Myocyte (in vitro differentiated cells): ENCODE measurements at places on chromosomes 16 and 17. TPM values are rescaled to one million over a fixed set of nuclear protein-coding genes. Genes with fewer than 3 reads are reported as not detected.

HS3ST3A1 gene
- total RNA-seq, result 6.5 and 9.7 TPM in 2 replicates

DNA sequence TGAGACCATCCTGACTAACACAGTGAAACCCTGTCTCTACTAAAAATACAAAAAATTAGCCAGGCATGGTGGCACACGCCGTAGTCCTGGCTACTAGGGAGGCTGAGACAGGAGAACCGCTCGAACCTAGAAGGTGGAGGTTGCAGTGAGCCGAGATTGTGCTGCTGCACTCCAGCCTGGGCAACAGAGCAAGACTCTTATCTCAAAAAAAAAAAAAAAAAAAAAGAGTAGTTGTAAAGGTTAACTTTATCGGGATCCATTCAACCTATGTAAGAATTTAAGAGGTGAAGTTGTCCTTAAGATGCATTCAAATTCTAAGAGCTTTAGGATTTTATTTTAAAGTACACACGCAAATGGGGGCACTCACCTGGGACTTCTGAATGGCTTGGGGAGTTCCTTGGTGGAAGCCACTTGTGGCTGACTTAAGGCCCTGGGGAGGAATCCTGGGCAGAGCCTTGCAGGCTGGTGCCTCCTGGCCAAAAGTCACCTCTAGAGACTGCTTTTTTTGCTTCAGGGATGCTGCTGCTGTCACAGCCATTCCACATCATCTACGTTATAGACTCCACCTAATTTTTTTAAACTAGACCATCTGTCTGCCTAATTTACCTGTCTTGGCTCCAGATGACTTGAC lies 3.3 kb downstream of the CTCF start:
- DNase-seq, result no peak

ITGB3 gene
- 1.5 and 3.5 TPM in 2 replicates for total RNA-seq

- DNase-seq, result no peak
Observed at GRCh38 chr17:20944014-20944865, 98.6 kb downstream of the USP22 start.

DNA sequence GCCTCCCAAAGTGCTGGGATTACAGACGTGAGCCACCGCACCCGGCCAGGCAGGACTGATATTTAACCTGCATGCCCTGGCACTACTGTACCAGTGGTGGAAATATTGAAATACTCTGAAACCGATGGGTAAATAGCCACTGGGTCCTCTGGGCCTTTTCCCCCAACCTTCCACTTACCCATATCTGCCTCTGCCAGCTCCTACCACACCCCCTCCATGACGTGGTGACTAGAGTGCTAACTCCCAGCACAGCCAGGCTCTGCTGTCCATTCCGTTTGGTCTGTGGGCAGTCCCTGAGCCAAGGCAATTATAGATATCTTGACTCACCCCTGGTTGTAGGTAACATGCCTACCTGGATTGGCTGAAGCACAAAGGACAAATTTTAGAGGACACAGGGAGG lies 187.8 kb downstream of the PRKCB start:
- no peak for DNase-seq

GRCh38 chr16:78894886-78895285 lies 705.7 kb downstream of the MAF start:
- no peak for DNase-seq

DNA sequence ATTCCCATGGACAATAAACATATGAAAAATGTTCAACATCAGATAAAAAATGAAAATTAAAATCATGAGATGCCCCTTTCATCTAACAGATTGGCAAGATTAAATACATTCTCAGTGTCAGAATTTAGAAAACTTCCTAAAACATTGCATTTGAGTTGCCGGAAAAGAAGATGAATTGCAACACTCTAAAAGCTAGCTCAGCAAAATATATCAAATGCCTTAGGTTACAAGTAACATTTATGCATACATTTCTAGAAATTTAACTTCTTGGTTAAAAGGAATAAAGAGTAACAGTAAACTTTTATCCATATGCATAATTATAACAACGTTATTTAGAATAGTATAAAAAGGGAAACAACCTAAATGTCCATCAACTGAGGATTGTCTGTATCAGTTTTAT lies 239.0 kb downstream of the PMP22 start:
- DNase-seq, result no peak

DNA sequence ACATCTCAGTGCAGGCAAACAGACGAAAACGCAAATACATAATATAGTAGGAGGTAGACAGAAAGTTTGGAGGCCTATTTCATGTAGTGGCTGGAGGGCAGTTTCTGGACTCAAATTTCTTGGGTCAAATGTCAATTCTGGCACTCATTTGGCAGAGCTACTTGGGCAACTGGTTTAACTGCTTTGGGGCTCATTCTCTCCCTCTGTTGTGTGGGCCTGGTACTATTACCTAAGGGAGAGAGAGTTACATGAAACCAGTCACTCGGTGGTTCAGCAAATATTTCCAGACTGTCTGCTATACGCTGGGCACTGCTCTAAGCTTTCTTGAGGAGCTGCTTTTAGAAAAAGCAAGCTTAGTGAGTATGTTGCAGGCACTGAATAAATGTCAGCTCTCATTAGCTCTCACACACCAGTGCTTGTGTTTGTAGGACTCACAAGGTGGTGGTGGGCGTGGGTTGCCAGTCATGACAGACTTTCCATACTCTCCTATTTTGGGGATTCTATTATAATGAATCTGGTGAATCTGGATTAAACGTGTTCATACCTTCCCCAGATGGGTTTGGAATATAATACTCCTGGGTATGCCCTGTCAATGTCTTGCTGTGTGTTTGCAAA lies 1.8 kb upstream of the SHISA9 start:
- DNase-seq, result no peak

MYBBP1A gene
- total RNA-seq, result 50.0 and 51.4 TPM in 2 replicates

DNA sequence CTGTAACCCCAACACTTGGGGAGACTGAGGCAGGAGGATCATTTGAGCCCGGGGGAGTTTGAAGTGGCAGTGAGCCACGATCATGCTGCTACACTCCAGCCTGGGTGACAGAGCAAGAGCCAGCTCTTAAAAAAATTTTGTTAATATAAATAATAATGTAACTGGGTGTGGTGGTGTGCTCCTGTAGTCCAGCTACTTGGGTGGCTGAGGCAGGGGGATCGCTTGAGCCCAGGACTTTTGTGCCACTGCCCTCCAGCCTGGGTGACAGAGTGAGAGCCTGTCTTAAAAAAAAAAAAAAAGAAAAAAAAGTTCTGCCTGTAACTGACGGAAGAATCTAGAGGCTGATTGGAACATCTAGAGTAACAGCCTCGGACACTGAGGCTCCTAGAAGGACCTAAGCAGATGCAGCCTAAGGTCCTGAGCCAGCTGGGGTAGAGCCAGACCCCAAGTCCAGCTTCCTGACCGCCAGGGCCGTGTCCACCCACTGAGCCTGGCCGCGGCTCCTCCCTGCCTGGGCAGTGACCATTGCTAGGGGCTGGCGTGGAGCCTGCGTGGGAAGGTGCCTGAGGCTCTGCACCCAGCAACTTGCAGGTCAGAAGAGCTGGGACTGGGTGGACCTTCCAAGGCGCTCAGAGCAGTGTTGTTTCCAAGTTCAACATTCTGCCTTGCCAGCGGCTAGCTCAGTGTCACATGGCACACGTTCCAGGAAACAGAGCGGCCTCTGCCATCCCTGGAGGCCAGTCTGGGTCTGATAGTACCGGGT lies 209.4 kb upstream of the CIBAR2 start:
- DNase-seq, result peak; percentile 94

USP10 gene
- 49.8 and 53.2 TPM in 2 replicates for total RNA-seq

TBC1D3G gene
- not detected in 2 replicates for total RNA-seq

GRCh38 chr16:86924537-86924936 lies 346.2 kb downstream of the FOXL1 start:
- DNase-seq, result peak; percentile 53

NOTUM gene
- 0.53 and 1.2 TPM in 2 replicates for total RNA-seq

GRCh38 chr16:90019543-90020259 lies 445 bp upstream of the DBNDD1 start:
- DNase-seq, result no peak

DNA sequence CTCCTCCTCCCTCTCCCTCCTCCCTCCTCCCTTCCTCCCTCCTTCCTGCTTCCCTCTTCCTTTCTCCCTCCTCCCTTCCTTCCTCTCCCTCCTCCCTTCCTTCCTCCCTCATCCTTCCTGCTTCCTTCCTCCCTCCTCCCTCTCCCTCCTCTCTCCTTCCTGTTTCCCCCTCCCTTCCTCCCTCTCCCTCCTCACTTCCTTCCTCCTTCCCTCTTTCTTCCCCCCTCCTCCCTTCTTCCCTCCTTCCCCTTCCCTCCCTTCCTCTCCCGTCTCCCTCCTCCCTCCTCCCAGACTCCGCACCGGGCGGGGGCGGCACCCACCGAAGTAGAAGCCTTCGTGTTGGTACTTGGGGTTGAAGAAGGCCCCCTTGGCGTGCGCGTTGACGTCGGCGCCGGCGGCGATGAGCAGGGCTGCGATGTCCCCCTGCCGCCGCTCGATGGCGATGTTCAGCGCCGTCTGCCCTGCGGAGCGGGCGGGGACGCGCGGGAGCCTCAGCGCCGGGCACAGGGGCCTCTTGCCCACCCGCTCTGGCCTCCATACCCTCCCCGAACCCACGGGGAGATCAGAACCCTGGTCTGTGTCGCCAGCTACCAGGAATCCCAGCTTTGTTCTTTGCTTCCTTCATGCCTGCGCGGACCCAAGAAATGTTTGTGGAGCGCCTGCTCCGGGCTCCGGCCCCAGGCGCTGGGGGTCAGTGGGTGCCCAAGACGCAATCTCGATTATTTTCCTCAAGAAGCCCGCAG lies 22.2 kb downstream of the TRPV3 start:
- DNase-seq, result peak; percentile 64

GRCh38 chr16:56257666-56258342 lies 66.5 kb downstream of the GNAO1 start:
- DNase-seq, result no peak

GRCh38 chr16:11309895-11310633 lies 28.9 kb upstream of the PRM1 start:
- no peak for DNase-seq

DNA sequence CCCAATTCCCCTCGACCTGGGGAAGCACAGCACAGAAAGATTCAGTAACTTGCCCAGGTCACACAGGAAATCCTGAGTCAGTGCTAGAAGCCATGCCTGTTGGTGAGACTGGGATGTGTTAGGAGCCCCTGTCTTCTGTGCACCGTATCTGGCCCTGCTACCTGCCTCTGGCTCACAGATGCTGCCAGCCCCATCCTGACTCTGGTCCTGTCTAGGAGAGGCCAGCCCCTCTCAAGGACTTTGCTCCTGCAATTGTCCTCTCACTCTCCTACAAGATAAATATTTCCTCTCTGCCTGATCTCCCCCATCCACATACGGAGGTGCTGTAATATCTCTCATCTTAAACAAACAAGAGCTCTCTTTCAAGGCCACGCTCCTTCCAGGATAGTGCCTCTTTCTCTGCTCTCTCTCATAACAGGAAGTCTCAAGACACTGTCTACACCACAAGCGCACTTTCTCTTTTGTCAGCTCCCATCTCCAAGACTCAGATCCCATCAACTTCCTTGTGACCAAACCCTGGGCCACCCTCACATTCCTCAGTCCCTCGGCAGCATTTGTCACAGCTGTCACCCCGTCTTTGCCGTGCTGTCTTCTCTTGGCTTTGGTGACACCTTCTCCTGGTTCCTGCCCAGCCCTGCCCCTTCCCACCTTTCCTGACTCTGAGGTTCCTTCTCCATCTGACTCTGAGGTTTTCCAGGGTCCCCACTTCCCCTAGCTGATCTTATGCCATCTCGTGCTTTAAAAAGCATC lies 1.9 kb downstream of the SLC13A2 start:
- DNase-seq, result no peak

GRCh38 chr16:85677383-85677967 lies 11.3 kb downstream of the GINS2 start:
- DNase-seq, result no peak

- DNase-seq, result no peak
Observed at GRCh38 chr16:27301236-27301861, 12.4 kb upstream of the IL4R start.

DNA sequence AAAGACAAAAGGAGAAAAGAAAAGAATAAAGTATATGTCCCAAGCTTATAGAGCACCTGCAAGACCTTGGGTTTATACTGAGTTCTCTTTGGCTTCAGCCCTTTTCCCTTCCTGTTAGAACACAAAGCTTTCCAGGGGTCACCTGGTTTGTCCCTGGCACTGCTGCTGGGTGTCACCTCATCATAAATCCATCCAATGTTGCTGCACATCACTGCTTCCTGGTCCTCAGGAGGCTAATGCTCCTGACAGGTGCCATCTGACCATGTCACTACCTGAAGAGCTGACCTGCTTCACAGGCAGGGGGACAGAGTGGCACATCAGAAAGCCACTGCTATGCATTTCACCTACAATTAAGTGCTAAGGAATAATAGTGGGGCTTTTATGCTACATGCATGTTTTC lies 164.6 kb upstream of the ELAC2 start:
- no peak for DNase-seq

DNA sequence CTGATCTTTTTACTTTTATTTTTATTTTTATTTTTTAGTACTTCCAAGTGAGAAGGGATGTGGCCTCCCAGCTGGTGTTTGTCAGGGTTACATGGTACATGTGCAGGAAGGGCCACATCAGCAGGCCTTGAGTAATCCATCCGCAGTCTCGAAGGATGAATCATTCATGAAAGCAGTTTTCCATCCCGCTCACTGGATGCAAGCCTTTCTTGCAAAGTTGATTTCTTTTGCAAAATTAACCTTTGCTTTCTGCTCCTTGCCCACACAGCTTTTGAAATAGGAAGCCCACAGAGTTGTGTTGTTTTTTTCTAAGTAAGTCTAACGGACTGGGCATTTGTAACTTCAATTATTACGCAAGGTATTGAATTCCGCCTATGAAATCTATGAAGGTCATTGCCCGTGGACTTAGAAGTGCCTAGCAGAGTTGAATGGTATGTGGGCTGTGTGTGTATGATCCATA lies 157.4 kb downstream of the PRKCA start:
- peak; percentile 90 for DNase-seq

GRCh38 chr16:19885451-19886072 lies 914 bp upstream of the GPRC5B start:
- DNase-seq, result no peak

DNA sequence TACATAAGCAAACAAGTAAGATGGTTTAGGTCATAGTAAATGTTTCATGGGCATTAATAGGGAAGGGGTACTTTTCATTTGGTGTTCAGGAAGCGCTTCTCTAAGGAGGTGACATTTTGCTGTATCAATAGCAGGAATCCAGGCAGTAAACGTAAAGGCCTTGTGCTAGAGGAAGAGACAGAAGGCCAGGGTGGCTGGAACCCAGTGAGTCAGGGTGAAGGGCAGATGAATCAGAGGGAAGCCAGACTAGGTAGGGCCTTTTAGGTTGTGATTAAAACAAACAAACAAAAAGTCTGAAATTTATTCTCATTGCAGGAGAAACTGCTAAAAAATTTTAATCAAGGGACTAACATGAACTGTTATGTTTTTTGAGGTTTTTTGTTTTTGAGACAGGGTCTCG lies 6.5 kb downstream of the BMERB1 start:
- DNase-seq, result no peak

- DNase-seq, result no peak
Observed at GRCh38 chr16:87949071-87949744, 2.0 kb upstream of the BANP start.

HBA2 gene
- total RNA-seq, result not detected in 2 replicates

GRCh38 chr16:56758432-56758831 lies 28.5 kb downstream of the NUP93 start:
- DNase-seq, result no peak
